OCI-LY7 (cell line): ENCODE measurements at places on chromosomes 5 and 9.

GRCh38 chr5:143613329-143613728 lies 198.6 kb upstream of the HMHB1 start:
- no peak for DNase-seq

DNA sequence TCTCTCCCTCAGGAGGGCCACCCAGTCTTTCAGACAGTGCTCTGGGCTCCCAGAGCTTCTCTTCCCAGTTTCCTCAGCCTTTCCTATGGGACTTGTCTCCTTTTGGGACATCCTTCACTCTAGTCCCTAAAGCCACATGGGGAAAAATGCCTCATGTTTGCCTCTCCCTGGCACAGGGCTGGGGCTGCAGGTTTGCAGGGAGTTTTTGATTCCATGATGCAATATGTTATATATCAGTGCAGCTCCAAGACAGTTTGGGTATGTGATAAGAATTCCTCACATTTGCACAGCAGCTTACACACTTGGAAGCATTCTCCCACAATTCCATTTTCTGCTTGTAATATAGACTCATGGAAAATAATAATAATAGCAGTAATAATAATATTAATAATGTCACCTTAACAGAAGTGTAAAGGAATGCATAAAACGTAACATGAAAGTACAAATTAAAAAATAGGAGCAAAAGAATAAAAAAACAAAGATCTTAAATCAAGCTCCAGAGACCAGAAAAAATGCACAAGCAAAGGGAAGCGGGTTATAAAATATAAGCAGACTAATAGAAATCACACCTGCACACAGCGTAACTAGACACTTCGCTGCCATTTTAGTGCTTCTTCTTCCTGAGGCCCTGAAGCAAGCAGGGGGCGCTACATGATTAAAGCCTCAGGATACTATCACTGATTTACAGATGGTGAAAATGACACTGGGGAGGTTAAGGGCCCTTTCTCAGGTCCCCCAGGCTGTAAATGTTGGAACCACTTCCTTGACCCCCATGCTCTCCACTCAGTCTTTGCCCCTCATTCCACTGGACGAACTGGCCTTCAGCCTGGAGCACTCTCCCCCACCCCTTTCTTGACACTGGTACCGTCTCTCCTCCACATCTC lies 70.0 kb upstream of the IL17B start:
- peak; percentile 47 for DNase-seq

GRCh38 chr5:482021-482420 lies 39.0 kb downstream of the EXOC3 start:
- DNase-seq: no peak

DNA sequence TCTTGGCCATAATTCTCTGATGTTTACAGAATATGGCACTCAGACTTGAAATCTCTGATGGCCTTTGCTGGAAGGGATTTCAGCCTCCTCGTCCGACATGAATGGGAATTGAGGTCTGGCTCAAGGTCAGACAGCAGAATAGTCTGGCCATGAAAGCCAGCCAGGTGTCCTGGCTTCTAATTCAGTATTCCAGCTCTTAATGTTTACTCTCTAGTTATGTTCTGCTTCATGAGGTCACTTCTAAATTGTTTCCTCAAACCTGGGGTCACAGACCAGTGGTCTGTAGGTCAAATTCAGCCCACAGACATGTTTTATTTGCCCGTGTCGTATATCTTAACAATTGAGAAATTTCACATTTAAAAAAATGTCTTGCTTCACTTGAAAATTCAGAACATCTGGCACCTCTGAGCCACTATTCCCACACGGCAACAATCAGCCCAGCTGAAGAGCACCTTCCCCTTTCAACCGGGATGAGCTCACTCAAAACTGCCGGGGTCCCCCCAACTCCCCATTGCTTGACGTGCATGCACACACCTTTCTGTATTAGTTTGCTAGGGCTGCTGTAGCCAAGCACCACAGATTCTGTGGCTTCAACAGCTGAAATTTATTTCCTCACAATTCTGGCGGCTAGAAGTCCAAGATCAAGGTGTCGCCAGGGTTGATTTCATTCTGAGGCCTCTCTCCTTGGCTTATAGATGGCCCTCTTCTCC lies 243.5 kb downstream of the ENC1 start:
- no peak for DNase-seq
